ENCODE measurements at places on chromosomes 4 and X.

GRCh38 chr4:88709989-88710388 is 12.4 kb upstream of the NAP1L5 start:
- no peak for DNase-seq

- DNase-seq: no peak
Observed at GRCh38 chr4:75886104-75886503, 16.1 kb downstream of the PPEF2 start.

- no peak for DNase-seq
Observed at GRCh38 chr4:156575430-156576073, 396.0 kb downstream of the PDGFC start.

- no peak for DNase-seq
Observed at GRCh38 chr4:102501447-102501696, 213 bp downstream of the NFKB1 start.

DNA sequence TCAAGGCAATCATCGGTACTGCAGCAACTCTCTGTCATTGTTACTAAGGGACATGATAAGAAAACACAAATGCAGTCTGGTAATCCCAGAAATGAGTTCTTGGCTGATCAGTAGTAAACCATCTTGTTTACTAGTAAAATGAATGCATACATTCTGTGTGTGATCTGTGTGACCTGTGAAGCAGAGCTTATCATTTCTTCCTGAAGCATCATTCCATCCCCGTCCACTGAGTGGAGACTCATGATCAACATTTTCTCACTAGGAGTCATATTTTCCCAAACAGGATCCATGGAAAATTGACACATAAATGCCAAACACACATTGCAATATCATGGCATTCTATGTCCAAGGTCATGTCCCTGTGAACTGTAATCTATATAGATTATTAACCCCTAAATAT is 226.1 kb downstream of the ANKRD50 start:
- no peak for DNase-seq

GRCh38 chrX:103565752-103566151 is 19.6 kb upstream of the TCEAL4 start:
- DNase-seq: no peak

Measured in KG1 (cell line).